ENCODE measurements at places on chromosomes 2 and 18.

GRCh38 chr2:195697681-195698220, 40.7 kb downstream of the SLC39A10 start:
- H3K27ac ChIP-seq = no peak overlapping the region
- no peaks in the 10 kb centered on the region for H3K36me3 ChIP-seq
- H3K4me3 ChIP-seq = no peak overlapping the region
- DNase-seq = no peak
- no peaks in the 10 kb centered on the region for H3K27me3 ChIP-seq

GRCh38 chr18:49811151-49811938, 2.0 kb downstream of the ACAA2 start:
- H3K27me3 ChIP-seq = no peaks in the 10 kb centered on the region
- H3K4me3 ChIP-seq = peak overlapping the region; percentile 95
- H3K36me3 ChIP-seq = no peaks in the 10 kb centered on the region
- no peak for DNase-seq

GRCh38 chr2:201500534-201500933, 49.0 kb downstream of the STRADB start:
- no peaks in the 10 kb centered on the region for H3K27me3 ChIP-seq
- H3K36me3 ChIP-seq = no peaks in the 10 kb centered on the region
- no peak for DNase-seq
- H3K4me3 ChIP-seq = no peak overlapping the region
- no peak overlapping the region for H3K27ac ChIP-seq

- H3K27ac ChIP-seq = no peak overlapping the region
- no peak for DNase-seq
- H3K4me3 ChIP-seq = no peak overlapping the region
- H3K4me1 ChIP-seq = no peaks in the 10 kb centered on the region
- H3K36me3 ChIP-seq = no peaks in the 10 kb centered on the region
These were observed 29.3 kb downstream of the MEX3C start for GRCh38 chr18:51168026-51168742.

GRCh38 chr18:75727456-75727855, 300.0 kb upstream of the SMIM21 start:
- no peaks in the 10 kb centered on the region for H3K4me1 ChIP-seq
- peak; percentile 2 for DNase-seq
- H3K27me3 ChIP-seq = no peaks in the 10 kb centered on the region
- H3K4me3 ChIP-seq = no peak overlapping the region

DNA sequence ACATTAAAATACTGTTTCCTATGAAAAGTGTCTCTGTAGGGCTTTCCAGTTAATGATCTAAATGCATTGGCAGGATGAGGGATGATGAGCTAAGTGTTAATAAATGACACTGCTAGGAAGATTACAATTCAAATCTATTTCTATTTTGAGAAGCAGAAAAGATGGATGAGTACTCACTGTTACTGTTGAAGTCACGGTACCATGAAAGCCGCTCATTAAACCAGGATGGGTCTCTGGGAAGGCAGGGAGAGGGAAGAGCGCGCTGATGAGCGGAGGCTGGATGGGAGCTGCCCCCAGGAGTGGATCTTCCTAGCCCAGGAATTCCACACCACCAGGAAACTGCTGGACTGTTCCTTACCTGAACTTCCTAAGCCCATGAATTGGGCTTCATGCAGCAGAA, 27.1 kb upstream of the TXNDC2 start:
- peaks cover 43% of the 10 kb centered on the region for H3K4me1 ChIP-seq
- no peak for DNase-seq
- H3K36me3 ChIP-seq = no peaks in the 10 kb centered on the region
- no peaks in the 10 kb centered on the region for H3K27me3 ChIP-seq
- no peak overlapping the region for H3K27ac ChIP-seq

DNA sequence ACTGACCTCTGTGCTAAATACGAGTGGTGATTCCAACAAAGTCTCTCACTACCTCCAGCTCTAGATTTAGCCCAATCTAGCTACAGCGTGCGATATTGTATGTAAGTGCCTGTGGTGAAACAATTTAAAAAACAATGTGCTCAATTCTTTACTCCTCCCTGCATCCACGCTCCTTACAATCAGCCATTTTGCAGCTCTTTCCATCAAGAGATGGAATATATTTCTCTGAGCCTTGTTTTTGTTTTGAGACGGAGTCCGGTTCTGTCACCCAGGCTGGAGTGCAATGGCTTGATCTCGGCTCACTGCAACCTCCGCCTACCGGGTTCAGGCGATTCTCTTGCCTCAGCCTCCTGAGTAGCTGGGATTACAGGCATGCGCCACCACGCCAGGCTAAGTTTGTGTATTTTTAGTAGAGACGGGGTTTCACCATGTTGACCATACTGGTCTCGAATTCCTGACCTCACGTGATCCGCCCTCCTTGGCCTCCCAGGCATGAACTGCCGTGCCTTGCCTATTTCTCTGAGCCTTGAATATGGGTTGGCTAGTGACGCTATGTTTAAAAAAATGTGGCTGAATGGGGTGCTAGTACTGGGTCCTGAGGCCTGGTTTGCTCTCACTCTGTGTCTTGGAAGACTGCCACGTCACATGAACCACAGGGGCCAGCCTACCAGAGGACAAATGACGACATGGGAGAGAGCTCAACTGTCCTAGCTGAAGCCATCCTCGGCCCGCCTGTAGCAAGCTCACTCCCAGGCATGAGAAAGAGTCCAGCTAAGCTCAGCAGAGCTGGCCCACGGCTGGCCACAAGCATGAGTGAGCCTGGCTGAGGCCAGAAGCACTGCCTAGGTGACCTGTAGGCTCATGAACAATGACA, 14.8 kb downstream of the WDFY1 start:
- H3K27me3 ChIP-seq = no peaks in the 10 kb centered on the region
- DNase-seq = peak; percentile 97
- H3K27ac ChIP-seq = peak overlapping the region; percentile 90
- peak overlapping the region; percentile 53 for H3K4me3 ChIP-seq

DNA sequence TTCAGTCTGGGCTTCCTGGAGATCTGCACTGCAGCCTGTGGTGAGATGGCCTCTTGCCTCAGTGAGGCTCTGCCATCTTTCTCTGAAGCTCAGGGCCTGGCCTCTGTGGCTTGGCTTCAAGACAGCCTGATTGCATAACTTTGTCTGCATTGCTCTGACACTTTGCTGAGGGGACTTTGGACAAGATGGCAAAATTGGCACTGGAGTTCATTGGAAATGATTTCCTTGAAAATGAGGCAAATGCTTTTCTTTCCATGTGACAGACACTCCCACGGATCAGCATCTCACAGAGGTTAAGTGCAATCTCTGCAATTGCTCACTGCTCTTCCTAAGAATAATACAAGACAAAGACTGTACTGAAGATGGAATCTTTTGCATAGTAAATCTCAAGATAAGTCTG, 166.8 kb downstream of the KCNS3 start:
- DNase-seq = no peak
- H3K27ac ChIP-seq = no peak overlapping the region
- no peak overlapping the region for H3K4me3 ChIP-seq
- H3K4me1 ChIP-seq = no peaks in the 10 kb centered on the region
- no peaks in the 10 kb centered on the region for H3K27me3 ChIP-seq

DNA sequence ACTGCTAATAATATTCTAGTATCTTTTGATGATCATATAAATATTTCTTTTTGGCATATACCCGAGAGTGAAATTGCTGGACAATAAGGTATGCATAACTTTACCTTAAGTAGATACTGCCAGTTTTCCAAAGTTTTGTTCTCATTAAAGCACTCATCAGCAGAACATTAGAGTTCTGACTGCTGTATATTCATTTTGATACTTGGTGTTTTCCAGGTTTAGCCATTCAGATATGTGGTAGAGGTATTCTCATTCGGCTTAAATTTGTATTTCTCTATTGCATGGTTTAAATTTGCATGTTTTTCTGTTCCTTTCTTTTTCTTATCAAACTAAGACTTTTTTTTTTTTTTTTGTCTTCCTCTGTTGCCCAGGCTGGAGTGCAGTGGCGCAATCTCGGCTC, 18.2 kb downstream of the CYBRD1 start:
- H3K27ac ChIP-seq = no peak overlapping the region
- no peak overlapping the region for H3K4me3 ChIP-seq
- no peaks in the 10 kb centered on the region for H3K27me3 ChIP-seq
- no peaks in the 10 kb centered on the region for H3K36me3 ChIP-seq
- H3K4me1 ChIP-seq = no peaks in the 10 kb centered on the region
- DNase-seq = no peak

DNA sequence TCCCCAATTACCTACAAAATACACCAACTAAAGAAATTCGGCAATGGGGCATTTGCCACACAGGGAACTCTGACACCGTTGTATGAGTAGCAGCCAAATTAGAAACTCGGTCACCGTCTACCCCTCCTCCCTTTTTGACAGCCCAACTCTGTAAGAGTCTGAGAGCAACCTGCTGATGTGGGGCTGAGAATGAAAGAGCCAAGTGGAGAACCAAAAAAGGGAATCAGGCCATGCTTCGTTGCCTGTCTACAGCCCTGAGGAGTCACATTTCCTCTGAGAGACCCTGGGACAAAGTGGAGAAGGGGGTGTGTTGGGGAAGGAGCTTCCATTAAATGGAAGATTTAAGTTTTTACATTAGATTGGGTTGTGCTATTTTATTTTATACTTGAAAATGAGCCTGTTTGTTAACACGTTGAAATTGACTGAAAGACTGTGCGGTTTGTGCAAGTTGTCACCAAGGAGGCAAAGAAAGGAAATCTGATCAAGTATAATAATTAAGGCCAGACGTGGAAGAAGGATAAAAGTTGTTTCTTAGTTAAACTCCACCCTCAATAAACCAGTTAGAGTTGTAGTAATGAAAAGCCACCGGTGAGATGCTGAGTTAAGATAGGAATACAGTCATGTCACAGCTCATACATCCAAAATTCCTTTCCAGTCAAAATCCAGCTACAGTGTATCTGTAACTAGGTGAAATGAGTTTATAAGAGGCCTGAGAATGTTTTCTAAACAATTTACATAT, 131.7 kb upstream of the CREB1 start:
- no peak for DNase-seq
- no peak overlapping the region for H3K4me3 ChIP-seq
- H3K4me1 ChIP-seq = no peaks in the 10 kb centered on the region
- no peaks in the 10 kb centered on the region for H3K27me3 ChIP-seq

GRCh38 chr18:79321625-79322405, 73.9 kb upstream of the NFATC1 start:
- H3K36me3 ChIP-seq = no peaks in the 10 kb centered on the region
- H3K4me1 ChIP-seq = no peaks in the 10 kb centered on the region
- H3K27ac ChIP-seq = no peak overlapping the region
- no peak overlapping the region for H3K4me3 ChIP-seq
- DNase-seq = no peak
- H3K27me3 ChIP-seq = no peaks in the 10 kb centered on the region

- H3K36me3 ChIP-seq = no peaks in the 10 kb centered on the region
- no peak overlapping the region for H3K4me3 ChIP-seq
- H3K27me3 ChIP-seq = no peaks in the 10 kb centered on the region
- DNase-seq = no peak
These were observed 71.4 kb upstream of the FAM98A start for GRCh38 chr2:33670392-33670937.

DNA sequence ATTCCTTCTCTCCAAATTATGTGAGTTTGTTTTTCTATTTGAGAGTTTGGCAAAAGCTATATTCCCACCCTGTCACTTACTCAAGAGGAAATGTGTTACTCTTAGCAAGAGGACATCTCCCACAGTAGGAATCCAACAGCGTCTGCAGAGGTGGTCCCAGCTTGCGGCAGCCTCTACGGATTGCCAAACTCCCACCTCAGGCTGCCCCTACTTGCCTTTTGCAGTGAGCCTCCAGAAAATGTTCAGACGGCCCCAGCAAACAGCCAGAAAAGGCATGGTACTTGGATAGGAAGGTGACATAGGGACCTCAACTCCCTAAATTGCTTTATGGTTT, 158.4 kb downstream of the SUCLG1 start:
- no peak for DNase-seq
- H3K4me1 ChIP-seq = peaks cover 78% of the 10 kb centered on the region
- H3K27me3 ChIP-seq = no peaks in the 10 kb centered on the region
- no peaks in the 10 kb centered on the region for H3K36me3 ChIP-seq
- no peak overlapping the region for H3K4me3 ChIP-seq
- peak overlapping the region; percentile 79 for H3K27ac ChIP-seq

GRCh38 chr2:200492656-200493055, 17.2 kb downstream of the KCTD18 start:
- no peak overlapping the region for H3K27ac ChIP-seq
- H3K4me3 ChIP-seq = no peak overlapping the region
- no peaks in the 10 kb centered on the region for H3K4me1 ChIP-seq
- DNase-seq = no peak

DNA sequence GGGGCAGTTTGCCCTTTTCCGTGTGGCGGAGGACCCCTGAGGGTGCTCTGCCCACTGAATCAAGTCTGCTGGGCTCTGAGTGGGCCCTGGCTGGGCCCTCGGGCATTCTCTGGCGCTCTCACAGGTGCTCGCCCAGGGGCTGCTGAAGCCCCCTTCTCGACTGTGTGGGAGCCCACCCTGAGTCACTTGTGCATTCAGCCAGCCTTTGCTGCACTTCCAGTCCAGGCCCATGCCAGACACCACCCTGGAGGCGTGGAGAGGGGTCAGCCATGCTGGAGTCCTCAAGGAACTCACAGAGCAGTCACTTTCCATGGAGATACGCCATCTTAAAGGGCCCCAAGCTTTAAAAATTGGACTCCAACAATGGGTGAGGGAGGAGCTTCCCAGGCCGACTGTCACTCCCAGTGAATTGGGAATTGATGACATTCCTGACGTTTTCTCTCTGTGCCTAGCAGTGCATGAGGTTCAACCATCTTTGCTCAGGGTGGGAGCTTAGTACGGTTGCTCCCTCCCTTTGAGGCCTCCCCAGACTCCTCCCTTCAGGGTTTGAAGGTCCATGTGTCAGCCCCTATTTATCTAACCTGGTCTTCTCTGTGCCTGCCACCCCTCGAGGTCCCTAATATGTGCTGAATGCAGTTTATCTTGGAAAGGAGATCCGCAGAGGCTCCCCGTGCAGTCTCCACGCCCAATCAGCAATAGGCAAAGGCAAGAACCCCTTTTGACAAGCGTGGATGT, 71.8 kb upstream of the HS6ST1 start:
- no peak overlapping the region for H3K27ac ChIP-seq
- H3K4me3 ChIP-seq = no peak overlapping the region
- no peaks in the 10 kb centered on the region for H3K27me3 ChIP-seq
- peaks cover 10% of the 10 kb centered on the region for H3K4me1 ChIP-seq
